ENCODE measurements at places on chromosomes 16 and 17. TPM values are rescaled to one million over a fixed set of nuclear protein-coding genes. Genes with fewer than 3 reads are reported as not detected.

USP43 gene
- polyA plus RNA-seq: 8.0 TPM

CFAP52 gene
- polyA plus RNA-seq: 5.1 TPM

OTOP3 gene
- not detected for polyA plus RNA-seq

KRT222 gene
- 0.12 TPM for polyA plus RNA-seq

CDK3 gene
- polyA plus RNA-seq: 19.0 TPM

SLC13A2 gene
- 15.2 TPM for polyA plus RNA-seq

SOST gene
- 30.9 TPM for polyA plus RNA-seq

EPOP gene
- polyA plus RNA-seq: 1.6 TPM

RBL2 gene
- 123 TPM for polyA plus RNA-seq

STXBP4 gene
- polyA plus RNA-seq: 22.1 TPM

GRCh38 chr17:77003699-77004098 is 135.5 kb downstream of the MGAT5B start:
- DNase-seq: no peak

DNA sequence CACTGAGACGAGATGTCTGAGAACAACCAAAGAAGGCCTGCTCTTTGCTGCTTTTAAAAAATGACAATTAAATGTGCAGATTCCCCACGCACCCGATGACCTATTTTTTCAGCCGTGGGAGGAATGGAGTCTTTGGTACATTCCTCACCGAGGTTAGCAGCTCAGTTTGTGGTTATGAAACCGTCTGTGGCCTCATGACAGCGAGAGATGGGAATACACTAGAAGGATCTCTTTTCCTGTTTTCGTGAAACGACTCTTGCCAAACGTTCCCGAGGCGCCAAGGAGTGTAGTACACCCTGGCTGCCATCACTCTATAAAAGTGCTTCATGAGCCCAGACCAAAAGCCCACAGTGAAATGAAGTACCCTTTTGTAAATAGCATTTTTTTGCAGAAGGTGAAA is 87.8 kb downstream of the CRISPLD2 start:
- DNase-seq: no peak

DNA sequence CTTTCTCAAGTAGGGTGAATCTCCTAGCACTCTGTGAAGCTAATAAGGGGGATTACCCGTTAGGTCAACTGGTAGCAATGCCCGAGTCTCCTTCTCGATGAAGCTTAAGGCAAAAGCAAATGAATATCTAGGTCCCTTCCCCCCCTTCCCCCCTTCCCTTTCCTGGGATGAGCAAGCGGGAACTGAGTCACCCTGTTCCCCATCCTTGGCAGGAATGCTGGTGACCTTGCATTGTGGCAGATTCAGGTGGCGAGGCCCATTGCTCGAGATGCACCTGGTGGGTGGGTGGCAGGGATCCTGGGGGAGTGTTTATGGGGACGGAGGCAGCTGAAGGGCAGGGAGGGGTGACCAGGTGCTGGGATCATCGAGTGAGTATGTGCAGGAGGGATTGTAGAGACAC is 7.1 kb downstream of the NXPH3 start:
- DNase-seq: no peak

- no peak for DNase-seq
Measured at GRCh38 chr17:82097184-82097918, 685 bp downstream of the FASN start.

- no peak for DNase-seq
Measured at GRCh38 chr16:29154676-29155121, 169.8 kb downstream of the LAT start.

GRCh38 chr17:28892024-28892423 is 5.5 kb downstream of the FLOT2 start:
- DNase-seq: no peak

DNA sequence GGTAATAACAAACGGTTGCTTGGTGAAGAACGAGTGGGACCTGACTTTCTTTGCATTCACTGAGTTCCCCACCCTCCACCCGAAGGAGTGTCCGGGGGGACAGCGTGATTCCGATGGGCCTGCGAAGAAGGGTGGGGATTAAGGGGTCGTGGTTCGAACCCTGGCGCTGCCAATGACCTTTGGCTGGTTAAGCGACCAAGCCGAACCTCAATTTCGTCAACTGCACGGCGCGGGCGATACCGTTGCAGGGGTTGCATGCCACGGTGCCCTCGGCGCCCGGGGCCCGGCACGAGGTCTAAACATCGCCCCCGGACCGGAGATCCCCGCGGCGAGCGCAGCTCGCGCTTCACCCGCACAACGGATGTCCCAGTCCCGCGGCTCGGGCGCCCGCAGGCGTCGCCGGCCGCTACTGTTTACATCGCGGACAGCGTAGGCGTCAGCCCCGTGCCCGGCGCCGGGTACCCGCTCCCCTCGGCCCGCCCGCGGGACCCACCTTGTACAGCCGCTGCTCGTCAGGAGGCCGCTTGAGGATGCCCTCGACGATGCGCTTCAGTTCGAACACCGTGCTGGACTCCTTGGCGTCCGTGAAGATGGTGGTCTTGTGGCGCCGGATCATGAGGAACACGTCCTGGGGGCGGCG is 460 bp downstream of the ELOB start:
- DNase-seq: no peak

GRCh38 chr16:75927810-75928209 is 201.5 kb upstream of the CPHXL start:
- DNase-seq: no peak

GRCh38 chr16:80294172-80294571 is 246.6 kb upstream of the DYNLRB2 start:
- no peak for DNase-seq

DNA sequence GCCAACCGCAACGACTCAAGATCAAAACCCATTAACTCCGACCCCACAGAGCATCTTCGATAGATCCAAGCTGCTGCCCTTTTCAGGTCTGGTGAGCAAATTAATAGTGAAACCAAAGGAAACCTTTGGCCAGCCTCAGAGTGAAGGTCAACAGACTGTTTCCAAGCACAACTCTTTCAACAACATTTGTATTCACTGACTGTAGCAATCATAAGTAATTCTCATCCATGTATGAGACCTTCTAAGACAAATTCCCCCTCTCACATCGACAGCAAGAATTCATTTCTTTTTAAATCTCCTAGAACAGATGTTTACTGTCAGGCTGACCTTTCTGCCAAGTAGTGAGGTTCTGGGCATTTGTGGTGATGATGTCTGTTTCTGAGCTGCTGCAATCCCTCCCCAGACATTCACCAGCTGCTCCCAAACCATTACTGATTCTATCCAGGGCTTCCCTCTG is 64.2 kb downstream of the SLC39A11 start:
- DNase-seq: no peak

DNA sequence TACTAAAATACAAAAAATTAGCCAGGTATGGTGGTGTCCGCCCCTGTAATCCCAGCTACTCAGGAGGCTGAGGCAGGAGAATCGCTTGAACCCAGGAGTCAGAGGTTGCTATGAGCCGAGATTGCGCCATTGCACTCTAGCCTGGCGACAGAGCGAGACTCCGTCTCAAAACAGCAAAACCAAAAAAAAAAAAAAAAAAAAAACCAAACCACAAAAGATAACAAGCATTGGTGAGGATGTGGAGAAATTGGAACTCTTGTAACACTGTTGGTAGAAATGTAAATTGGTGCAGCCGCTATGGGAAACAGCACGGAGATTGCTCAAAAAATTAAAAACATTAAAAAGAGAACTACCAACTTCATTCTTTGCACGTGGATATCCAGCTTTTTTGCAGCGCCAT is 119.4 kb downstream of the OR1D5 start:
- DNase-seq: no peak

DNA sequence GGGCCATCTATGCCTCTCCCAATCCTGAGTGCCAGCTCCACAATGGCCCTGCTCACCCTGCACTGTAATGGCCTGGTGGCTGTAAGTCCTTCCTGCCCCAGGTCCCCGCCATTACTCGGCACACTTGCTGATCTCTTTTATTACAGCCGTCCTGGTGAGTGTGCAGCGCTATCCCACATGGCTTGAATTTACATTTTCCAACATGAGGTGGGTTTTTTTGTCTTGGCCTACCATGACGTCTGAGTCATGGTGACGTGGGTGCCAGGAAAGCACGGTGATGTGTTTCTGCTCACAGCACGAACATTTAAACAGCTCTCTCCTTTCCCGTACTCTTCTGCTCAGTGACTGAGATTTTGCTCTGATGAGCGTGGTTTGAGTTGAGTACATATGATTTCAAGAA is 55.2 kb upstream of the FOXF1 start:
- DNase-seq: no peak

Measured in left kidney (tissue), 8 donors.